CD4-positive, alpha-beta T cell treated with Interferon alpha-2 for 1 hour (primary cell): ENCODE measurements at places on chromosomes 4 and X.

DNA sequence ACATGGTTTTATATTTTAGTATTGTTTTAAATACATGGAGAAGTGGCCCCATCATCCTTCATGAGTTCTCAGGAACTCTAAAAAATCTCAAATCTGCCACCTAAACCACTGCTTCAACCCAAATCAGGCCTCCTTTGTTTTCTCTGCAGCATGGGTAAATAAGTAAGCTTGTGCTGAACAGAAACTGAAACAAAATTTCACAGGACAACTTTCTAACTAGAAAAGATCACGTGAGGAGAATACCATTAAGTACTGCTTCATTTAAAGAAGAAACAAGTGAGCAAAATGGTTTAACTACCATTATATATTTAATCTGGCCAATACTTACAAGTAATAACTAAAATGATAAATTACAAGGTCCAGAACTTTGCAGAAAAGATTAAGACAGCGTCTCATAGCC is 2.5 kb downstream of the ARAP2 start:
- DNase-seq = peak; percentile 80

- DNase-seq = no peak
These were observed 72.4 kb downstream of the PRDM5 start for GRCh38 chr4:120850018-120850599.

DNA sequence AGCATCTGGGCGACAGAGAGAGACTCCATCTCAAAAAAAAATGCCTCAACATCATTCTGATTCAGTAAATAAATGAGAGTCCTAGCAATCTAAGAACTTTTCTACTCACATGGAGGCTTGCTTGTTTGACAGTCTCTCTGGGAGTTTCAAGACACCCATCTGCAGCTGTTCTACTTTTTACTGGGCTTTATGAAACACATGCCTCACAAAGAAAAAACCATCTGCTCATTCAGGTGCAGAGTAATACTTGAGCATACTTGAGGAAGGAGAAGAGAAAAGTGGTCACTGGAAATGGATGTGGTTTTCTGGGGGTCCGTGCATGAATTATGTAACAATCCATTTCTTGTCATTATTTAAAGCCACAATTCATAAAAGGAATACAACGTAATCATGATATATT is 87.1 kb upstream of the DDX53 start:
- no peak for DNase-seq

DNA sequence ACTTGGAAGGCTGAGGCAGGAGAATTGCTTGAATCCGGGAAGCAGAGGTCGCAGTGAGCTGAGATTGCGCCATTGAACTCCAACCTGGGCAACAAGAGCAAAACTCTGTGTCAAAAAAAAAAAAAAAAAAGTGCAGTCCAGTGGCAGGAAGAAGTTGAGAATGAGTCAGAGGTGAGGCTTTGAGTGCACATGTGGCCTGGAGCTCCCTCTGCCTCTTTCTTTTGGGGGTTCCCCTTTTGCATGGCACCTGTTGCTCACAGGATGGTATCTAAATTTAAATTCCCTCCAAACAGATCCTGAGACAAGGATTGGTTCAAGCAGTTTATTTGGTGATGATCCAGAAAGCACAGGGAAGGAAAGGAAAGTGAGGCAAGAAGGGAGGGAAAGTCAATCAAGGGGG is 151.4 kb upstream of the STX18 start:
- DNase-seq = no peak

DNA sequence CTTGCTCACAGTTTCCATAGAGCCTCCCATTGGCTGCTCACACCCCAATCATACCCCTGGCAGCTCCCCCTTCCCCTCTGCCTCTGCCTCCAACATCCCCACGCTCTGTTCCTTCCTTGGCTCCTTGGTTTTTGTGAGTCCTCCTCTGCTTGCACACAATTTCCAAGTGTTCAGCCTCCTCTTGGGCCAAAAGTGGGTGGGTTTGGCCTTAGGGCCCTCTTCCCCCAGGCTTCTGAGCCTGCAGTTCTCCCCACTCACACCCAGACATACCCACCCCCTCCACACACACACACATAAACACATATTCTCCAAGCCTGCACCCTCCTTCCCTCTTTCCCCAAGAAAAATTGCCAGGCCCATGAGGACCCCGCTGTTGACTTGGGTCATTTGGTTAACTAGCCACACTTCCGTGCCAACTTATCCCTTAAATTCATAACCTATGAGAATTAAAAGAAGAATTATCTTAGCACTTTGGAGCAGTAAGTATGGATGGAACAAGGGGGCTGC is 4.5 kb downstream of the APLN start:
- no peak for DNase-seq

GRCh38 chr4:17713779-17714178 is 67.6 kb downstream of the FAM184B start:
- DNase-seq = no peak

DNA sequence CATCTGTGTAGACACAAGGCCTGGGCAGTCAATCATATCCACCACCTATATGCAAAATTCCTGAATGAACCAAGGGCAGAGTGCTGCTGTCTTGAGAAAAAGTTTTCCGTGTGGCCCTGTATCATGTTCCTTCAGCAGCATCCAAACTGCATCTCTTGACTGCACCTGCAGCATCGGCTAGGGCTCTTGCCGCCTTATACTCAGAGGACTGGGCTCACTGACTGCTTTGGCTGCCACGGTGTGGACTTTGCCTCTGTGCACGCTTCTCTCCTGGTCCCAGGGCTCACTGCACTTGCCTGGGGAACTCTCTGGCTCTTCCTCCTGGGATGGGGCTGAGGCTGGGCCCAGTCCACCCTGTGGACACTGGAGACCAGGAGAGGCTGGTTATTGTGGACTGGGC is 39.5 kb upstream of the STS start:
- DNase-seq = no peak

DNA sequence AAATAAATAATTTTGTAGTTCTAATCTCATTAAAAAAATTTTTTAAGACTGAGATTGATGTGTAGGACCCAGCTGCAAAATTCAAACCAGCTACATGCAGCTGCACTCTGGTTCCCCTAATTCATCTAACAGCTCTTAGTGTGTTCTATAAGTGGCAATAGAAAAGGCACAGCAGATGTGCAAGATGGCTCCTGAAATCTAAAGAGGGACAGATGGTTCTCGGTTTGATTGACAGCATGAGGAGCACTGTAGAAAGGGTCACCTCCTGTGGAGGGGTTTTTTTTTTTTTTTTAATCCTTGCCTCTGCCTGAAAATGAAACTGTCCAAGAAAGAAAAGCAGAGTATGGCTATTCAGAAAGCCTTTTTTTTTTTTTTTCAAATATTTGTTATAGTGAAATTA is 16.9 kb upstream of the OCIAD1 start:
- no peak for DNase-seq

DNA sequence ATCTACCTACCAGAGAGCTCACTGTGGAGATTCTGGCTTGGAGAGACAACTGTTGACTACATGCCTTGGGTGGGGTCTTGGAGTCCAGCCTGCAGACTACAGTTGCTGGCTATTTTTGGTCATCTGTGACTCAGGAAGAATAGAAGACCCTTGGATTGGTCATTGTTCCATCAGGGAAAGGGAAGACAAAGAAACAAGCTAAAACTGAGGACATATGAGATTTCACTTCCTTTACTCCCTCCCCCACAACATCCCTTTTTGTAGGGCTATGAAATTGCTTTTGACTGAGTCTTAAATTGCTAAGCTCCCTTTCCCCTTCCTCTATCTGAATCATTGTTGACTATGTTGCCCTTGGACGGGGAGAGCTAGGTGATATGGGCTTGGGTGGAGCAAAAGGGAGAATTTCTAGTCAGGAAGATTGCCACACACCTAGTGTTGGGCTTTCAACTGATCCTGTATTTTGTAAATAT is 11.7 kb downstream of the MSN start:
- no peak for DNase-seq

- no peak for DNase-seq
These were observed 130.2 kb downstream of the ENOX2 start for GRCh38 chrX:130772776-130773143.

DNA sequence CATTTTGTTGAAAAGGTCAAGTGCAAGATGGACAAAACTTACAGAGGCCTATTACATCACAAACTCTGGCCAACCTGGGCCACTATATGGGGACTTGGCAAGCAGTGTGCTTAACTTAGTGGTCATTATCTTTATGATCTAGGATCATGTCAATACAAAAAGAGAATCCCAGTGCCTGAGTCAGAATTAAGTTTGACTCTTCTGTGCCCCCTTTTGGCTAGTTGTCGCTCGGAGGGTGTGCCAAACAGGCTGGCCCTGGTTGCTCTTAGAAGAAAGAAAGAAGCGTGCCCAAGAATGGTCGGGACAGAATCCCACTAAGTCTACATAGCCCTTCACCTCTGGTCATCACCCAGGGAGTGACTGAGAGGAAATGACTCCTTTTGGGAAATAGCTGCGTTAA is 100.1 kb downstream of the EIF4E start:
- DNase-seq = peak; percentile 41

GRCh38 chr4:89247951-89248350 is 59.6 kb downstream of the GPRIN3 start:
- no peak for DNase-seq

DNA sequence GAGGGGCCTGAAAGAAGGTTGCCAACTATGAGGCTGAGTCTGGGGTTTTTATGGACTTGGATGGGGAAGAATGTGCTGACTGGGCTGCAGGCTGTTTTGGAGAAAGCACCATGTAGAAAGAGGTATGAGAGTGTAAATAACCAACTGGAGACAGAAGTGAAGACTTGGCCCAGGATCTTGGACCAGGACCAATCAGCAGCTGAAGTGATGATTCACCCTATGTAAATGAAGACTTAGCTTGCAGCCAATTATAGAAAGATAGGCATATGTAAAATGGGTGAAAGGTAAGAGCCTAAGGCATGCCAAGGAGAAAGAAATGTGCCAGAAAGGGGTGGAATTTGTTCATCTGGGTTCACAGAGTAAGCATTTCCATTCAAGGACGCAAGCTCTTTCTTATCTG is 856.7 kb upstream of the PRKX start:
- DNase-seq = no peak

GRCh38 chr4:47367761-47368160 is 95.7 kb downstream of the COMMD8 start:
- DNase-seq = no peak

DNA sequence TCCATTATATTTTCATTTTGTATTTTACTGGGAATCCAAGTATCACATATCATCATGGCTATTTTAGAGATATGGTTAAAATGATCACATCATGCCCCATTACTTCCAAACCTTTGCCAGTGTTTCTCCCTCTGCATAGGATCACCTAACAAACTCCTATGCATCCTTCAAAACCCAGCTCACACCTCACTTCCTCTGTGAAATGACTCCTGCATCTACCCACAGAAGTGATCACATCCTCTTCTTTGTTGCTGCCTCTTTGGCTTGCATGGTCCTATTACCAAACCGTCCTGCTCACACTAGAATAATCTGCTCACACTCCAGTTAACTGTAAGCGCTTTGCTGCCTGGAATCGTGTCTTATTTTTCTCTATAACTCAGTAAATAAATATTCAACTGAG is 74.7 kb upstream of the C4orf50 start:
- no peak for DNase-seq

- DNase-seq = no peak
These were observed 1517.0 kb downstream of the ADGRL3 start for GRCh38 chr4:62717154-62717553.
